ENCODE measurements at places on chromosomes 3 and 15.
A peak's percentile ranks its signal among the peaks of the same experiment; 100 is the strongest.

GRCh38 chr3:55855311-55855710 lies 368.2 kb upstream of the WNT5A start:
- no peak for DNase-seq

- DNase-seq, result no peak
Observed at GRCh38 chr15:51754267-51754666, 2.9 kb downstream of the TMOD2 start.

DNA sequence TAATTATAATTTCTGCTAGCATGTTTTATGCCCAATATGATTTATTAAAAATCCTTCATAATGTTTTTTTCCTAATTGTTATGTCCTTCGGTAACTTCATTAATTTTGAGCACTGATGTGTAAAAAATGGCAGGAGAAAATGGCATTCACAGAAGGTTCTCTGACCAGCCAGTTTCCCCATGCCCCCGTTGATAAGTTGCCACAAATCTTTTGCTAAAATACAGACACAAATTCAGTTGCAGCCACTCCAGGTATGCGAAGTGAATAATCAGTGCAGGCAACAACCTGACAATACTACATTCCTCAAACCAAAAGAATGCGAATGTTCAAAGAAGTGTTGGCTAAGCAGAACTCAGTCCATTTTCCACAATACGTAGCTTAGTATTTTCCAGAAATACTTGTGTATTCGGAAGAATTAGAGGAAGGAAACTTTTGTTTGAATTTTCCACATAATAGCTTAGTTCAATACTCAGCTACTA lies 32.7 kb downstream of the CHL1 start:
- DNase-seq, result no peak

GRCh38 chr15:85168642-85169173 lies 187.1 kb downstream of the PDE8A start:
- DNase-seq, result peak; percentile 93
